Stimulated activated CD8-positive, alpha-beta memory T cell treated with anti-CD3 and anti-CD28 coated beads, Interleukin-15, amount 100 ng/mL, for 1 hour (primary cell): ENCODE measurements at places on chromosomes 7 and 10.

DNA sequence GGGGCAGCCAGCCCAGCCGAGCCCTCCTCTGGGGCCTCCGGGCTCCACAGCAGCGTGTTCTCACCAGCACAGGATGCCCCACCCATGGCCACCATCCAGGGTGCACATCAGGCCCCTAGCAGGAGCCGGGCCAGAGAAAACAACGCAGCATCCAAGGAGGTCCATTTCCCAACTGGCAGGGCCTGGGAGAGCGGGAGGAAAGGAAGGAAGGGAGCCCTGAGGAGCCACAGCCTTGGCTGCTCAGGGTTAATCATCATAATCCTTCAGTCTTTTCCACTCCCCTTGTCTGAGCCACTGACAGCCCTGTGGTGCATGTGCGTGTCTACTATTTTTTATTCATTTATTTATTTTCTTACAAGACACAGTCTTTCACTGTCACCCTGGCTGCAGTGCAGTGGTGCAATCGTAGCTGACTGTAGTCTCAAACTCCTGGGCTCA lies 3.6 kb downstream of the PLAC9 start:
- no peak for DNase-seq

DNA sequence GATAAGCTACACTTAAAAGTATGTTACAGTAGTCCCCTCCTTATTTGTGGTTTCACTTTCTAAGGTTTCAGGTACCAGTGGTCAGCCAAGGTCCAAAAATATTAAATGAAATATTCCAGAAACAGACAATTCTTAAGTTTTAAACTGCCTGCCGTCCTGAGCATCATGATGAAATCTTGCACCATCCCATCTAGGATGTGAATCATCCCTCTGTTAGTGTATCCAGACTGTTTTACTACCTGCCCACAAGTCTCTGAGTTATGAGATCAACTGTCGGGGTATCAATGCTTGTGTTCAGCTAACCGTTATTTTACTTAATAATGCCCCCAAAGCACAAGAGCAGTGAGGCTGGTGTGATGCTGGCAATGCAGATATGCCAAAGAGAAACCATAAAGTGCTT lies 11.4 kb downstream of the KDM7A start:
- no peak for DNase-seq

DNA sequence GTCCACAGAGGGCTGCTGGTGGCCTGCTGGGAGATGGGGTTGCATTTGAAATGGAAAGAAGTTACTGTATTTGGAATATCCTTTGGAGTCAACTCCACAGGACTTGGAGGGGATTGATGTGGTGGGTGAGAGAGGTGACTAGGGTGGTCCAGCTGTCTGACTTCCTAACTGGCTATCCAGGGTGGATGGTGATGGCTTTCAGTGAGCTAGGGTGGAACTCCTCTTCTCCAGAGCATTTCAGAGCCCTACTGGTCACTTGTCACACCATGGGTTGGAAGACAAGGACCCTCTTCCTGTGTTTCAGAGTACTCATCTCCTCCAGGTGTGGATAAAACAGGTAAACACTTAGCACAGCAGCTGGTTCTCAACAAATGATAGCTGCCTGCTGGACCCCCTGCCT lies 3.3 kb upstream of the ADAMTS14 start:
- DNase-seq, result no peak

DNA sequence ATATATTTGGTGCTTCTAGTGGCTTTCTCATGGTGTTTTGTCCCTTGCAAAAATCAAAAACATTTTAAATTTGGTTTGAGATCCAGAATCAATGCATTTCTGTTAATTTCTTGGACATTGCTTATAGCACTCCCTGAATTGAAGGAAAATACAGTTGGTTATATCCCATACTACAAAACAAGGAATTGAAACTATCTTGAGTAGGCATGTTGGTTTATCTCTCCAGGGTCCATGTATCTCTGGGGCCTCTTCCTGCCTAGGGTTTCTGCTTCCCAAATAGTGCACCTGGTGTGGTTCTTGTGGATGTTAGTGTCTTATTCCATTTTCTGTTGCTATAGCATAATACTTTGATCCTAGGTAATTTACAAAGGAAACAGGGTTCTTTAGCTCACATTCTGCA lies 212.4 kb downstream of the CAMK1D start:
- no peak for DNase-seq

DNA sequence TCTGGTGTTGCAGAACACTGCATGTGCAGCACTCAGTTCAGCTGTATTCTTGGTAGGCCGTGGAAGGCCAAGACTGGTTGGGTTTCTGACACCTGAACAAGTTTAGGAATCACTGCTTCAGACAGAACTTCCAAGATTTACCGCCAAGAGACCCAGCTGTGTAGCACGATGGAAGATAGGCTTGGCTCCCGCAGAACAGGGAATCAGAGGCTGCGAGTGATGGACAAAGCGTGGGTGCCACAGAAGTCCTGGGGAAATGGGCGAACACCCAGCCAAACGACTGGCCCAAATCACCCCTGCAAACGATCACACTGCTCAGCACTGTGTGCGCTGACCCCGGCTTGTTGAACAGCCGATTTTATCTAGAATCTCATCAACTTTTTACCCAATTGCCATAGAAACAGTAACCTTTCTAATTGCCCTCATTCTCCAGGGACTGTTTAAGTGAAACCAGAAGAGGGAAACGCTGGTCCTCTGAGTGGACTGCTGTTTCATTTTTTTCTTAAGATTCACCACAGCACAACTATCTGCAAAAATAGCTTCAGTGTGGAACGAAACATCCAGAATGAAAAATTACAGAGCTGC lies 17.9 kb downstream of the ZFAND2A start:
- no peak for DNase-seq

GRCh38 chr10:3238115-3238871 lies 65.7 kb upstream of the PITRM1 start:
- no peak for DNase-seq

GRCh38 chr7:5631752-5632151 lies 149.7 kb downstream of the RNF216 start:
- DNase-seq, result no peak

DNA sequence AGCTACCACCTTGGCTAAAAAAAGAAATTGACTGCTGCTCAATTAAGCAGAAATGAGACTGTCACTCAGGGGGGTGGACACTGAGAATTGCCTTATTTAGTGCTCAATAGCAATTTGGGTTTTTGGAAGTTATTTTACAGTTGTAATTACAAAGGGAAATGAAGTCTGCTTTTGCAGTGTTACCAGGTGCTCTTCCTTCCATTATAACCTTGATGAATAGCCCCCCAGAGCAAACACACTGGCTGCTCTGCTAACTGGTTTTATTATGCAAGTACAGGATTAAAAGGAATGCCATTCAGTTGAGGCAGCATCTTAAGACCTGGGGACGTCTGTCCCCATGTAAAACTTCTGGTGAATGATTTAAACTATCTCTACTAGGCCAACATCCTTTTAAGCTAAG lies 191.0 kb downstream of the EVX1 start:
- DNase-seq, result no peak

GRCh38 chr10:121113911-121114310 lies 262.7 kb downstream of the WDR11 start:
- no peak for DNase-seq

- DNase-seq, result no peak
Observed at GRCh38 chr7:65839846-65840245, 33.0 kb upstream of the VKORC1L1 start.

DNA sequence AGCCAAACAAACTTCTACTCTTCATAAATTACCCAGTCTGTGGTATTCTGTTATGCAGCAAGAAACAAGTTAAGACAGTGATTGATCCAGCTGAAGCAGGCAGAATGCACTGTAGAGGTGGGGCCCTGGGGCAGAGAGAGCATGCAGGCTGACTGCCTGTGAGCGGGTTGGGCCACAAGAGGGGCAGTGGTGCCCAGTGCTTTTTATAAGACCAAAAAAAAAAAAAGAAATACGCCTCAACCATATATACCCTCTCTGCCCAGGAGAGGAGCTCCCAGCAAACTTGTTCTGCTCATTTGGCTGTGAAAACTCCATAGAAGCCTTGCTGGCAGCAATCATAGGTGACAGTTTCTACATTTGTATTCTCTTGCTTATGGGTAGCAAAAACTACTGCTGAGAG lies 104.7 kb downstream of the SORBS1 start:
- no peak for DNase-seq

DNA sequence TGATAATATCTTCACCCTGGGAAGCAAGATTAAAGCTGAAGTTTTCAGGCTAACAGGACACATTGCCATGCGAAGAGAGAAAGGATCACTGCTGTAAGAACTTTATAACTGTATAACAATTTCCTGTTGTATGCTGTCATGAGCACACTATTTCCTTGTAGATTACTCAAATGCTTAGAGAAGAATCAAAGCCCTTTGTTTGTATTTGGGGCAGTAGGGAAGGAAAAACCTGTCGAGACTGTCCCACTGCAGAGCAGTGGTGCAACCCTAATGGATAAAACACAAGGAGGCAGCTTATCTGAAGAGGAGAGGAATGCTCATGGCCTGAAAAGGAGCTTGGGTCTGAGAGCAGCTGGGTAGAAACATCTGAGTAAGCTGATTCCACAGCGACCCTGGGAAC lies 327.7 kb upstream of the NPSR1 start:
- no peak for DNase-seq

DNA sequence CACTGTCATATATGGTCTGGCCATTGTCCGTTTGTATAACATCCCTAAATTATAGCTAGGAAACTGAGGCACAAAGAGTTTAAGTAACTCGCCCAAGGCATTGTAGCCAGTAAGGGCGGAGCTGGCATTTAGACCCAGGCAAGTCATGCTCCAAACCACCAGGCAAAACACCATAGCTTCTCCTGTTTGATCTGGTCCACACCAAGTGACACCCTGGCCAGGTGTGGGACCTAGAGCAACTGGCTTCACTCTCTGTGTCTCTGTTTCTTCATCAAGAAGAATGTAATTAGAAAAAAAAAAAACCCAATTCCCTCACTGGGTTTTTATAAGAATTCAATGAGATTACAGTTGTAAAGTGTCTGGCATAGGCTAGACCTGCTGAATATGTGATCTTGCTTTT lies 85.2 kb upstream of the AOAH start:
- no peak for DNase-seq

DNA sequence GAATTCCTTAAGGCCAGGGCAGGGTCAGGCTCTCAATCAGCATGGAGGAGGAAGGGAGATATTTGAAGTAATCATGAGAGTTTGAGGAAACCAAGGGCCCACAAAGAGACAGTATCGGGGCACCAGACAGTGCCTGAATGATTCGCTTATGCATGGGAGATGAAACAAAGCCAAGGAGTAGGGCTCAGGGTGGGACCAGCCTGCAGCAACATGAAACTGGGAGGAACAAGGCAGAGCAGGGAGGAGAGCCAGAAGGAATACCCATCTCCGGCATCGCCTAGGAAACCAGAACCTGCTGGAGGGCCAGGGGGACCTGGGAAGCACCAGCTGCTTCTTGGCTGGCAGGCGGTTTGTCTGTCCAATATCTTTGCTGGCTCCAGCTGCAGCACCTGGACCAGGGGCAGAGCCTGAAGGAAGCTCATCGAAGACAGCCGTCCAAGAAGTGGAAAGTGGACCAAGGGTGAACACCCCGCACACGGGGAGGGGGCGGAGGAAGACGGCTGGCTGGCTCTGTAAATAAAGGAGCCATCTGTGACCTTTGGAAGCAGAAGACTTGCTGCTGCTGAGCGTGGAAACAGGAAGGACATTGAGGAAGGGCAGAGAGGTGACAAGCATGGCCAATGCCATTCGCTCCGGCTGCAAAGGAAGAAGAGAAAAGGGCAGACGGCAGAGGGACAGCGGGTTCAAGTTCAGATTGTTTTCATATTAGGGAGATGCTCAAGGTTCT lies 34.4 kb upstream of the ECHDC3 start:
- no peak for DNase-seq

DNA sequence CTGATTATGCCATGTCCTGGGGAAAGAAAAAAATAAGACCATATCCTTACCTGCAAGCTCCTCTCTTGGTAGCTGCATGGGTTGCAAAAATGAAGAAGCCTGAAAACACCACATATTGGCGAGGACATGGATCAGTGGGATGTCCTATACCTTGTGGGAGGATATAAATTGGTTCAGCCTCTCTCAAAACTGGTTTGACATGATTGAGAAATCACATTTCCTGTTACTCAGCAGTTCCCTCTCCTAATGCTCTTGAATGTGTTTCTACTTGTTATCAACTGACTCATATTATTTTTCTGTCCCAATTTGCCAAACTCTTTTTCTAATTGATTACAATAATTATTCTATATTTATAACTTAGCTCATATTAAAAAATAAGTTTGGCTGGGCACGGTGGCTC lies 380.2 kb downstream of the EXOC4 start:
- DNase-seq, result no peak
